Activated CD4-positive, CD25-positive, alpha-beta regulatory T cell (primary cell): ENCODE measurements at places on chromosomes 16 and 17.

GRCh38 chr17:68390888-68391545, 66.3 kb downstream of the WIPI1 start:
- DNase-seq, result no peak

DNA sequence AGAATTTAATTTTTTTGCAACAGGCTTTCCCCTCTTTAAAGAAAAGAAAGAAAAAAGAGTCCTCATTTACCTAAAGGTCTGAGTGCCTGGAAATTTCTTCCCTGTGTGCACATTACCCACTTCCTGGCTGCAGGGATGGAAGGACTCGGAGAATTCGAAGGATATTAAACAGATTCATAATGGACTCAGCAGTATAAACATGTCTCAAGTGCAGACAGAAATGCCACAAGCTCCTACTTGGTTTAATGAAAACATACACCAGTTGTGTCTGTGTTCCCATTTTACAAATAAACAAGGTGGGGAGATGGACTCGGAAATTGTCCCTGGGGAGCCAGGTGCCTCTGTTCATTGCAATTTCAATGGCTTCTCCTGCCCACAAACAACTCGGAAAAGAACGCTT, 47.2 kb downstream of the MEOX1 start:
- no peak for DNase-seq

GRCh38 chr17:62787366-62787765, 20.7 kb downstream of the MARCHF10 start:
- DNase-seq, result no peak

DNA sequence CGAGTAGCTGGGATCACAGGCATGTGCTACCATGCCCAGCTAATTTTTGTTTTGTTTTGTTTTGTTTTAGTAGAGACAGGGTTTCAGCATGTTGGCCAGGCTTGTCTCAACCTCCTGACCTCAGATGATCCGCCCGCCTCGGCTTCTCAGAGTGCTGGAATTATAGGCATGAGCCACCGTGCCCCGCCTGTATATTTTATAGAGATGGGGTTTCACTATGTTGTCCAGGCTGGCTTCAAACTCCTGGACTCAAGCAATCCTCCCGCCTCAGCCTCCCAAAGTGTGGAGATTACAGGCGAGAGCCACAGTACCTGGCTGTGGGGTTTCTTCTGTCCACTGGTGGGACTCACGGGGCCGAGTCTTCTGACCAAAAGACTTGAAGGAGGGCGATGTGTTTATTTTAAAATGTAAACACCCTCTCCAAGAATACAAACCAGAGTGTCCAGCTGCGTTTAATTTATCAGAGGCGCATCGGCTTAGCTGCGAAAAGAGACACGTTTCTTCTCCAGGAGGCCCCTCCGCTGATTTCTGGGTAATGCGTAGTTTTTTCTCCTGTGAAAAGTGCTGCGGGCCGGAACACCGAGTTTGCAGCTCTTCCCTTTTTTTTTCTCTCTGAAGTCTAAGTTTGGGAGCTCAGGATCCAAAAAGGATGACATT, 86.9 kb upstream of the CIBAR2 start:
- DNase-seq, result no peak
